AG08396 (cell line): ENCODE measurements at places on chromosomes 2 and 18.

- DNase-seq, result peak; percentile 14
These were observed 60.2 kb downstream of the RMDN2 start for GRCh38 chr2:37985333-37985732.

DNA sequence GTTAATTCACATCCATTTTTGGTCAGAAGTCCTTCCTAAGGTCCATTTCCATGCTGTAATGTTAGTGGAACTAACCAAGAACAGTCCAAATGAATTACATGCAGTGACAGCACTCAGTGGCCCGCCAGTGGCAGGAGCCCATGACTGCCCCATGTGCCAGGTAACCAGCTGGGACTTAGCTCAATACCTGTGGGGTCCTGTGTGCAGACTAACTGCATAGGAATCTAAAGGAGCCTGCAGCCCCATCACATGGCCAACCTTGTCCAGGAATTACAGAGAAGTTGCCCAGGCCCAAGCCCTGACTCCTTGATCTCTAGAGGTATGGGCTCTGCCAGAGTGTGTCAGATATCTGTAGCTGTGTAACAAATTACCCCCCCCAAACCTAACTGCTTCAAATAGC lies 35.4 kb upstream of the GPR17 start:
- no peak for DNase-seq

GRCh38 chr18:3716116-3716660 lies 266.2 kb downstream of the TGIF1 start:
- DNase-seq, result no peak

GRCh38 chr2:3678212-3678611 lies 20.2 kb downstream of the ALLC start:
- no peak for DNase-seq

- DNase-seq, result peak; percentile 59
These were observed 29.4 kb downstream of the HADHB start for GRCh38 chr2:26274058-26274613.

DNA sequence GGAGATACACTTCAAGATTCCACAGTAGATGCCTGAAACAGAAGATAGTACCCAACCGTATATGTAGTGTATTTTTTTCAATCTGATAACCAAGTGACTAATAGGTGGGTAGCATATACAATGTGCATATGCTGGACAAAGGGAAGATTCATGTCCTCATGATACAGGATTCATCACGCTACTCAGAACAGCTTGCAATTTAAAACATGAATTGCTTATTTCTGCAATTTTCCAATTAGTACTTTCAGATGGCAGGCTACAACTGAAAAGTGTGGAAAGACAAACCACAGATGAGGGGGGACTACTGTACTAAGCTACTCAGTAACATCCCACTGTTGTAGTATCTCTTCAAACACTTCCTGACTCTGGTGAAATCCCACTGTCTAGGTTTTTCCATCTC lies 3.7 kb downstream of the IER3IP1 start:
- no peak for DNase-seq

DNA sequence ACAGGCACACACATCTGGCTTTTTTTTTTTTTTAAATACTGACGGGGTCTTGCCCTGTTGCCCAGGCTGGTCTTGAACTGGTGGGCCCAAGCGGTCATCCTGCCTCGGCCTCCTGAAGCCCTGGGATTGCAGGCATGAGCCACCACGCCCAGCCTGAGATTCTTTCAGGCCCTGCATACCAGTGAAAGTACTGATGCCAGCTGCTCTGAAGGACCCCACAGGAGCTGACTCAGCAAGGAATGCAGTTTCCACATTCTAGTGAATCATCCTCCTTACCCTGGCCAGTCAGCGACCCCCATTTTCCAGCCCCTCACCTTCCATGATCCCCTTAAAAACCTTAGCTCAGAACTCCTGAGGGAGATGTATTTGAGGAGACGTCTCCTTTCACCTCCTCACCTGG lies 5.8 kb upstream of the DTYMK start:
- peak; percentile 65 for DNase-seq

DNA sequence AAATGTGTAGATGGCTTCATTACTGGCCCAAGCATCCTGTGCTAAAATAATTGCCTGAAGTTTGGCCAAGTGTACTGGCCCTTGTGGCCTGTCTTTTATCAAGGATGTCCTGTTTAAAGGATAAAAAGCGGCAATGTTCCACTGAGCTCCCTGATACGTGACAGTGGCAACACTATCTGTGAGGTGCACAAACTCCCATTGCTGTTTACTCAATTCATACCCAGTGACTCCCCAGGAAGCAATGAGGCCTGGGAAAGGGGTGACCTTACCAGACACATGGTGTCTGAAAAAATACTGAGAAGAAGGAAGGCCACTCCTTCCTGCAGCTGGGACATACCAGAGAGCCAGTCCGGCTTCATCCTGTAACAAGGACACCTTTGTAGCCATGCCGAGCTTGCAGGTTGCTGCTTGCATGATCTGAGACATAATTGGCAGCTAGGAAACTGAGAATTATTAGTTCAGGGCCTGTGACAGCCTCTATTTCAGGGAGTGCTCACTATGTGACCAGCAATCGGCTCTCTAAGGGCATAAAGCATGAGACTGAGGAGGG lies 198.5 kb upstream of the LRATD1 start:
- DNase-seq, result no peak

DNA sequence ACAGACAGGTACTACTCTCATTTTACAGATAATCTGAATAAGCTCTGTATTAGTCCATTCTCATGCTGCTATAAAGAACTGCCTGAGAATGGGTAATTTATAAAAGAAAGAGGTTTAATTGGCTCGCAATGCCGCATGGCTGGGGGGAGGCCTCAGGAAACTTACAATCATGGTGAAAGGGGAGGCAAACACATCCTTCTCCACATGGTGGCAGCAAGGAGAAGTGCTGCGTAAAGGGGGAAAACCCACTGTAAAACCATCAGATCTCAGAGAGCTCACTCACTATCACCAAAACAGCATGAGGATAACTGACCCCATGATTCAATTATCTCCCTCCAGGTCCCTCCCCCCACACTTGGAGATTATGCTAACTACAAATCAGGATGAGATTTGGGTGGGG lies 254.4 kb downstream of the KCNE4 start:
- peak; percentile 7 for DNase-seq

GRCh38 chr2:215531284-215531683 lies 95.4 kb upstream of the FN1 start:
- DNase-seq, result peak; percentile 22

GRCh38 chr2:144770616-144771230 lies 250.8 kb upstream of the ZEB2 start:
- no peak for DNase-seq

DNA sequence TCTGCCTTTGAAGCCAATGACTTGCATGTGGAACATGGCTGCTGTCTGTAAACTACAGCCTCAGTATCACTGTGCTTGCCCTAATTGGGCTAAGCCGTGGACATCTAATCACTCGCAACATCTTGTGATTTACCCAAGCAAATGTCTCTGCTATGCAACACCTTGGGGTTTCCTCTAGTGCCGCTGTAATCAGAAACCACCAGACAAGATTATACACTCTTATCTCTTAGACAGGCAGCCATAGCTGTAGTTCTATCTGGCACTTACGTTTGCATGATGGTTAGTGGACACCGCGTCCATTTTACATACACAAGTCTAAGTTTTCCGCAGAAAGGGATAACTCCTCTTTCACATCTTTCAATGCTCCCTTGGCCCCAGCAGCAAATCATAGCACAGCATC lies 204.3 kb upstream of the CCDC68 start:
- DNase-seq, result no peak

GRCh38 chr2:53640466-53640865 lies 127.1 kb upstream of the CHAC2 start:
- DNase-seq, result no peak

GRCh38 chr2:134245340-134245984 lies 8.4 kb upstream of the MGAT5 start:
- DNase-seq, result no peak

GRCh38 chr2:28422908-28423741 lies 30.5 kb downstream of the FOSL2 start:
- no peak for DNase-seq

DNA sequence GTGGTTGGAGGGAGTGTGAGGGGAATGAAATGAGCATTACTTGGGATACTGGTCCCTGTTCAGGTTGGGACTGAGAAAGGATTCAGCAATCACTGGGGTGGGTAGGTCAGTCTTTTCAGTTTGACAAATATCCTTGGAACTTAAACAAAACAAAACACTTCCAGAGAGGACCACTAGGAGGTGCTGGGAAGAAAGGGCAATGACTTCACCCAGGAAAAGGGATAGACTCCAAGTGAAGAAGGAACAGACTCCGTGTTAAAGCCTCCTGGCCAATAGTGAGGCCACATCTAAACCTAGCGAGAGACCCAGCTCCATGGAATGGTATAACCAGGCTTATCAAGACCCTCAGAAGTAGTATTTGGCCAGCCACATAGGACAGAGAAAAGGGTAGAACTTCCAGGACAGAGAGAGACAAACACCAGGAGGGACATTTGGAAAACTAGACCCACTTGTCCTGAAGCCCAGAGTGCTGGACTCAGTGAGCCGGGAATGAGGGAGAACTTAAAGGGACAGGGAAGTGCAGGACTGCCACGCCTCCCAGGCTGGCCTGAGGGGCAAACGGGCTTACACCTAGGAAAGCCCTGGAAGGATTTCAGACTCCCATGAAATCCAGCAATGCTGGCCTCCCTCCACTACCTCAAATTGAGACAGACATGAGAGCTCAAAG lies 19.6 kb upstream of the KCNG3 start:
- DNase-seq, result peak; percentile 69

DNA sequence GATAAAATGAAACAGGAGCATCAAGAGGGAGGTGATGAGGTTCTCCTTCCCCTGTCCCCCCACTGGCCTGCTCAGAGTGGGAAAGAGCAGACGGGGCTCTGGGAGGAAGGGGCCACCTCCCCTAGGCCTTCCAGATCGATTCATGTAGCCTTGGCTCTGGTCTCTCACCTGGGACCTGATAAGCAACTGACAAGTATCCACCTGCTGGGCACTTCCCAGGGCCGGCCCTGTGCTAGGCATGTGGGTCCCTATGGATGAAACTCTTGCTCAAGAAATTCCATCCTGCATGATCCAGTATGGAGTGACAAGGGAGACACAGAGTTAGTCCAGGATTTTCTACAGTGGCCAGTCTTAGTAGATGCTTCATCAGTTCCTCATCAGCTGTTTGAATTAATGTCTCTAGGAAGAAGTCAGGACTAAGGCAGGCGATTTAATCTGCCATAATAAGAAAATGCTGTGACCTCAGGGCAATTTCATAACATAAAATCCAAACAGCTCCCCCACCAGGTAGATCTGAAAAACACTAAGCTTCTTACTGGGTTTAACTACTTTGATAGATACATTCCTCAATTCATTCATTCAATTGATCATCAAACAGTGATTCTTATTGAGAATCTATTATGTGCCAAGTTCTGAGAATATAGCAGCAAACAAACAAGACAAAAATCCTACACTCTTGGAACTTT lies 44.7 kb upstream of the ZFP36L2 start:
- no peak for DNase-seq

GRCh38 chr18:9753846-9754245 lies 45.7 kb downstream of the RAB31 start:
- no peak for DNase-seq

GRCh38 chr2:135490376-135490775 lies 40.6 kb downstream of the ZRANB3 start:
- DNase-seq, result peak; percentile 12

DNA sequence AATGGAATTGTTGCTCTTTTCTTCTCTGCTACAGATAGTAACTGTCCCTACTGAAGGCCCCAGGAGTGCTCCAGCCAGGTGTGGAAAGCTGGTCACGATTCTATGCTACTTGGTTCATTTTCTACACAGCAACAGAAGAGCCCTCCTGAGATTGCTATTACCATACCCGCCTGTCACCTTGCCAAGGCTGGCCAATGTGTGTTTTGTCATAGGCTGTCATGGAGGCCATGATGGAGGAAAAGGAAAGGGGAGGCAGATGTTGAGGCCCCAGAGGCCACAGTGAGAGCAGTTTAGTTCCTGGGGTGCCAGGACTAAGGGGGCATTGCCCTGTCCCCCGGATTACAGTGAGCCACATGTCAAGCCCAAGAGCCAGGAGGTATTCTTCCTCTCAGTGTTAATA lies 952 bp downstream of the ELMOD3 start:
- DNase-seq, result no peak

- DNase-seq, result no peak
These were observed 1036.5 kb upstream of the FANCL start for GRCh38 chr2:59277671-59278070.

GRCh38 chr18:77079088-77079487 lies 53.5 kb downstream of the MBP start:
- DNase-seq, result no peak

GRCh38 chr2:146997488-146997887 lies 847.3 kb upstream of the ACVR2A start:
- DNase-seq, result no peak

- DNase-seq, result no peak
These were observed 110.0 kb downstream of the TANC1 start for GRCh38 chr2:159078443-159078842.

DNA sequence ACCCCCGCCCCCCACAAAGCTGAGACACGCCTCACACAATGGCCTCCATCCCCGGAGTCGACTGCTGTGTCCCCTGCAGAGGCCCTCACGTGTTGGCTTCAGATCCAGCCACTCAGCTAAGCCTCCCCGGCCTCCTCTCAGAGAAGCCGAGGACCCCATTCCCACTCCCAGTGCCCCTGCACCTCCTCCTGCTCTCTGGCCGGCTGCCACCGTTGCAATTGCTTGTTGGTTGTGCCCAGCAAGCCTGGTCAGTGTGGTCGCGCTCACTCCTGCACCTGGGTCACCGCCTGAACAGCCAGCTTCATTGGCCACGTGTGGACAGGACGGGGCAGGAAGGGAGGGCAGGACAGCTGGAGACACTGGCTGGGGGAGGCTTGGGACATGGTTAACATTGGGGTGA lies 191.5 kb upstream of the SALL3 start:
- no peak for DNase-seq

- DNase-seq, result no peak
These were observed 2.0 kb upstream of the MOB4 start for GRCh38 chr2:197513915-197514314.

DNA sequence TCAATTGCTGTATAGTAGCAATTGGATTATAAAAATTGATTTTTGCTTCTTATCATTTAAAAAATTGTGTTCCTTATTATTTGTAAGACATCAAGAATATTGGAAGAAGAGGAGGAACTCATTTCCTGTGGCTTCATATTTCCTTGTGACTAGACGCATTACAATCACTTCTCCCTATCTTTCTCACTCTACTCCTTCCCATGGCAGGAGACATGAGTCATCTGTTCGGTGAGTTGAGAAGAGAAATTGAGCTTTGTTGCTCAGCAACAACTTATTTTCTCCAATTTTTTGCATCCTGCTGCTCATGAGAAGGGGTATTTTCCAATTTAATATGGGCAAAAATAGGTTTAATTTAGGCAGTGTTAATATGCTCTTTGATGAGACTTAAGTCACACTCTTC lies 1783.9 kb downstream of the SUCLG1 start:
- no peak for DNase-seq
